GM12878 (cell line): ENCODE measurements at places on chromosomes 12 and 14.

GRCh38 chr12:6273205-6273540, 37.3 kb upstream of the PLEKHG6 start:
- peaks cover 18% of the 10 kb centered on the region for H3K4me1 ChIP-seq
- no peaks in the 10 kb centered on the region for H3K36me3 ChIP-seq
- H3K27me3 ChIP-seq = no peaks in the 10 kb centered on the region
- no peak overlapping the region for H3K4me3 ChIP-seq
- H3K27ac ChIP-seq = no peak overlapping the region
- no peak for DNase-seq

DNA sequence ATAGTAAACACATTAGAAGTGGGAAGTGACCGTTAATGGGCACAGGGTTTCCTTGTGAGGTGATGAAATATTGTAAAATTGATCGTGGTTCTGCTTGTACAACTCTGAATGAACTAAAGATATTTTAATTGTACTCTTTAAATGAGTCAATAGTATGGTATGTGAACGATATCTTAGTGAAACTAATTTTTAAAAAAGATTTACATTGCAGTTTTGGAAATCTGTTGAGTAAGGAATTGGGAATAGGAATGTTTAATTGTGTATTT, 1.7 kb downstream of the ZNF410 start:
- peaks cover 11% of the 10 kb centered on the region for H3K4me1 ChIP-seq
- H3K36me3 ChIP-seq = no peaks in the 10 kb centered on the region
- DNase-seq = no peak
- no peaks in the 10 kb centered on the region for H3K27me3 ChIP-seq
- H3K27ac ChIP-seq = peak overlapping the region; percentile 33; the same call in 1 of the 2 replicates
- H3K4me3 ChIP-seq = peak overlapping the region; percentile 91

DNA sequence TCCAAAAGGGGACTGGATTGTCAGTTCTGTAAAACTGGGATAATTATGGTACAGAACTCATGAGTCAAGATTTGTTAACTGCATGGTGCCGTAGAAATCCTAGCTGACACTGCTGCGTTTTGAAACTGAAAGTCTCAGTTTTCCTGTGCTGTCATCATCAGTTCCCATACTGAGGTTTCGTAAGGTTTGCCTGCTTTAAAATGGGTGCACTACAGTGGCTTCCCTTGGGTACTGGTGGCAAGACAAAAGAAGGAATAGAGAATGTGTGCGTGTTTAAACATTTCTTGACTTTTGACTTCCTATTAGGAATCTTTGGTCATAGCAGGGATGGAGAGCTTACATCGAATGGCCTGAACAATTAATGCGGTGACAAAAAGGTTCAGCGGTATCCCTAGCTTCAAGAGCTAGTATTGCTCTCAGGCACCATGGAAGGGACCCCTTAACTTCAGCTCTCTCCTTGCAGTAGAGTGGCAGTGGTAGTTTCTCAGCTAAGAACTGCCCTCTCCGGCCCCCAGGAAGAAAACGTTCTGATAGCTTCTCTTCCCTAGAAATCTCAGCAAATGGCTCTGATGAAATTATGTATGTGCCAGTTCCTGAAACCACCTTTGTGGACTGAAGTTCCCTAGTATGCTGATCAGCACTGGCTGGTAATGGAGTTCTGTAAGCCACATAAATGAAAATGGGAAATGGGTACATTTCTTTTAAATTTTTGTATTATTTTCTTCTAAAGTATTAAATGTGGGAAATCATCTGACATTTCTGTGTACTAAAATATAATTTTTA, 28.9 kb downstream of the ANO6 start:
- H3K27ac ChIP-seq = peak overlapping the region; percentile 72
- H3K36me3 ChIP-seq = peaks cover 2% of the 10 kb centered on the region; the same call in 1 of the 2 replicates
- DNase-seq = peak; percentile 56

DNA sequence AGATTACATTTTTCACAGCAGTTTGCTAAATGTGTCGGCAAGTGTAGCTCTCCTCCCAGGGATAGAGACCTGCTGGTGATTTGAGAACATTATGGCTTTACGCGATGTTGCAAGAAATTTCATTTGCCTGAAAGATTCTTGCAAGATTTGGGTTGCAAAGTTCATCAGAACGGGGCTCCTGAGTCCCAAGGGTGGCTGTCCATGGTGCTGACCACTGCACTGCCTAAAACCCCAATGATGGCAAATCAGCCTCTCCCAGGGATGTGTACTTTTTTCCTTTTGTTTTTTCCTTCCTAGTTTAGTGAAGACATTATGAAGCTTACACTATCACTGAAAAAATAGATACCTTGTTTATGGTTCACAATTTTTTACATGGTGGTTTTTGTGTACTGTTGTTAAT, 85.4 kb downstream of the WSCD2 start:
- DNase-seq = no peak
- no peak overlapping the region for H3K4me3 ChIP-seq
- H3K36me3 ChIP-seq = no peaks in the 10 kb centered on the region
- no peaks in the 10 kb centered on the region; the same call in none of the 2 replicates for H3K27me3 ChIP-seq
- H3K4me1 ChIP-seq = no peaks in the 10 kb centered on the region

DNA sequence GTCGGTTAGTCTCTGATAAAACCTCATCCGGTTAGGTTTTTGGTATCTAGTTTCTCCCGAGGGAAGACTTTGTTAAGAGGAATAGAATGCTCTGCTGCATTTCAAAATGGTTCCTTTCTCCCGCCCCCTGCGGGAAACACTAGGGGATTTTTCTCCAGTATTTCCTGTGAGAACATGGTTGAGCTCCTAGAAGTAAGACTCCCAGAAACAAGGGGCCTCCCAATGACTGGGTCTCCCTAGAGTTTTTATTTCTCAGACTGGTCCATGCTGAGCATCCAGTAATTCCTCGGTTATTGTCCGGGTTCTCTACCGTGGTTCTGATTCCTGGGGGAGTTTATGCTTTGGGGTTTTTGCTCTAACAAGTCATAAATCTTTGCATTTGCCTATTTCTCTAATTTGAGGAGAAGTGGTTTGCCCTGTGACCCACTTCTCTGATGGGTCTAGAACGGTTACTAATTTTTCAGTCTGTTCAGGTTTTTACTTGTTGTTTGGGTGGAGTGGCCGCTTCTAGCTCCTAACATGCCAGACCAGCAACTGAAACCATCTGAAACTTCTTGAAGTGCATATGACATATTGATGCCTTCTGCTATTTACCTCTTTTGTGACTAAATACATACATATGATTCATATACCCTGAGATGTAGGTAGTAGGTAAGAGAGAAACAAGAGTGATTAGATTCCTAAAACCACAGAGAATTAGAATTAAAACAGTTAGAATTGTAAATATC, 25.1 kb downstream of the TESPA1 start:
- H3K4me1 ChIP-seq = peaks cover 19% of the 10 kb centered on the region
- H3K27ac ChIP-seq = peak overlapping the region; percentile 54
- no peak overlapping the region for H3K4me3 ChIP-seq

DNA sequence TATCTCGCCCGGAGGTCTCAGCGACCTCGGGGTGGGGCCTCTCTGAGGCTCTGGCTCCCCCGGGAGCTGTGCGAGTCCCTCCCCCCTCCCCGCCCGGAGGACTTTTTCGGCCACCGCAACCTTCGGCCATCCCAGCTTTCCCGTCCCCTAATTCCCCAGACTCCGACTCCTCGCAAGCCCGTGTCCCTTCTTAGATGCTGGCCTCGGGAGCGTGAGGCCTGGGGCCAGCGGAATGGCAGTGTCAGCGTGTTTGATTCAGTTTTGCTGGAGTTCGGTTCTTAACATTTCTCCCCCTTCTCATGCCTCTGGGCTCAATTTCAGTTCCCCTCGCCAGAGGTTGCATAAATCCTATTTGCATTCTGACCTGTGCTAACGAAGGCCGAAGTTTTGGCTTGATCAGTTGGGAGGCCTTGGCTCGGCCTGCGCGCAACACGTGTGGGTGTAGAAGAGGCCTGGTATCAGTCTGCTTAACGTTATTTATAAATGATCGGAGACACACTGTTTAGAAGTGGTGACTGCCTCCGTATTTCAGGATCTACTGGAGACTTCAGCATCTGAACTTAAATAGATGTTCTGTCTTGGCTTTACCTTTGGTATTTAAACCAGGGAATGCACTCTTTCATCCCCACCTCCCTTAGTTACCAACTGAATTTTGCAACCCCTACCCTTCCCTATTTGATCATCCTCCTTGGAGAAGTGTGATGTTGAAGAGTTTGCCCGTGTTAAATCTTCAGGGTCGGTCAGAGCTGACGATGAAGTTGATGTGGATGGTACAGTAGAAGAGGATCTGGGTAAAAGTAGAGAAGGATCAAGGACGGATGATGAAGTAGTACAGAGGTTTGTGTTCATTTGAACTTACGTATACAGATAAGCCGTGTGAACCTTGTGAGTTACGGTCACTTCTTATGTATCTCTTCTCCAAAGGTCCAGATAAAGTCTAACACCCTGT, 851 bp downstream of the HSP90B1 start:
- peak overlapping the region; percentile 95 for H3K27ac ChIP-seq
- no peak for DNase-seq
- H3K36me3 ChIP-seq = peaks cover 6% of the 10 kb centered on the region
- H3K27me3 ChIP-seq = no peaks in the 10 kb centered on the region
- H3K4me3 ChIP-seq = peak overlapping the region; percentile 93

DNA sequence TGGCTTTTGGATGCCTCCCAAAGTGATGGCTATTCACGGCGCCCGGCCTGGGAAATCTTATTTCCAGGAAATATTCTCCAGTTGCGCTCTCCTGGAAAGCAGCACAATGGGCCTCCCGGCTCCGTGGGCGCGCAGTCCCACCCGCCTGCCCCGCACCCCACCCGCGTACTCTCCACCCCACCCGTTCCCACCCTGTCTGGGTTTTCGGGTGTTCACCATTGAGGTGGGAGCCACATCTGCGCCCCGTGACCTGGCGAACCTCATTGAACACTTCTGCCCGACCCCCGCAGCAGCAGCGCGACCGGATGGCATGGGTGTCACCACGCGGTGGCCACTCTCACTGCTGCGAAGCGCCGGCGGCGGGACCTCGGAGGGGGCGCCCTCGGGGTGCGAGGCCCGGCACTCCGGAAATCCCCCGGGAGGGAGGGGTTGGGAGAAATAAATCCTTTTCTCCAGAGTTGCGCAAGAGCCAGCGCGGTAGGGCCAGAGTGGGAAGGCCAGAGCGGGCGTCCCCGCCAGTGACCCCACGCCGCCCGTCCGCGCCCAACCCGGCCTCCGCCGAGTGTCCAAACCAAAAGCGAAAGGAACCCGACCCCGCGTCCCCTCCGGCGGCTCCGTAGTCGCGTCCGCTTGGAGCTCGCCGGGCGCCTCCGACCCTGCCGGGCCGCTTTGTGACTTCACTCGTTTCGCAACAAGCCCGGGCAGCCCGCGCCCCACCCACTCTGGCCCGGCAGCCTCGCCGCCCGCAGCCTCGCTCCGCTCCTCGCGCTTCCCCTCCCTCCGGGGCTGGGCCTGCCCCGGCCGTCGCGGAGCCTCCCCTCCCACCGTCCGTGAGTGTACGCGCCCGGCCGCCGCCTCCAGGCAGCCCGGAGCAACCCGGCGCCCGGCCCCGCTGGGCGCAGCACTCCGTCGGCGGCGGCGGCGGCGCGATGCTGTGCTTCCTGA, at the start of gene DRAM1:
TSS of gene DRAM1 (plus strand) at position 720 of the 945 bp plus-strand sequence. CDS start at position 930, 210 bp downstream.
- H3K4me1 ChIP-seq = peaks cover 5% of the 10 kb centered on the region
- H3K27me3 ChIP-seq = no peaks in the 10 kb centered on the region

- H3K4me3 ChIP-seq = no peak overlapping the region
- no peak for DNase-seq
- no peaks in the 10 kb centered on the region for H3K27me3 ChIP-seq
- H3K4me1 ChIP-seq = peaks cover 8% of the 10 kb centered on the region; the same call in 1 of the 2 replicates
- no peaks in the 10 kb centered on the region for H3K36me3 ChIP-seq
Observed at GRCh38 chr14:57275023-57275664, 6.4 kb downstream of the AP5M1 start.

DNA sequence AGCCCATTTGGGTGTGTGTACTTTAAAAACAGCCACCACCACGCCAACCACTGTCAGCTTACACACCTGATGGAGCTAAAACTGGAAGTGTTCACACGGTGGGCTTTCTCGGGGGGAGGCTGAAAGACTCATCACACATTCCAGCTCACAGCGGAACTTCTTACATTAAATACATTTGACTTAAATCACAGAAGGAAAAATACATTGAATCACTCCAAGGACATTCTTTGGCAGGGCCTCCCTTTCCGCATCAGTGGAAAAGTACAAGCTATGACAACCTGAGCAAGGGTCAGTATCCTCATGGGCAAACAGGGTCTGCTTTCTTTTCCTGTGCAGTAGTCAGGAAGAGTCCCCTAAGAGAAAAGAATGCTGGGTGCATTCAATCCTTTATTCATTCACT, 31.0 kb upstream of the TC2N start:
- no peaks in the 10 kb centered on the region; the same call in 1 of the 2 replicates for H3K27me3 ChIP-seq
- no peaks in the 10 kb centered on the region for H3K36me3 ChIP-seq

DNA sequence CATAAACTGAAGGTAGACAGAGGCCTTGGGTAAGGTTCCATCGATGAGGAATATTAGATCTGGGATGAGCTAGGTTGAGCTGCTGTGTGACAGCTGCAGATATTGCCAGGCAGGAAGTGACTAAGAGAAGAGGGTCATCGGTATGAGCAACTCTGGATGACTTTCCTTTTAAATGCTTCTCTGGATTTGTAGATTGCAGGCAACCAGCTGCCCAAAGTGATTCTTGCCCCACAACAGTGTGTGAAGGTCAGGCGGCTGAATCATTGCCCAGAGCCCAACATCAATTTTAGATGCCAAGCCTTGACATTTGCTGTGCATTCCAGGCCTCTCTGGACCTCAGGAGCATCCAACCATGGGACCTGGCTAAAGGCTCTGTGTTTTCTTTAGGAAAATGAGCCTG, 255.9 kb downstream of the DPF3 start:
- H3K27ac ChIP-seq = no peak overlapping the region
- DNase-seq = no peak
- H3K4me1 ChIP-seq = peaks cover 5% of the 10 kb centered on the region
- H3K27me3 ChIP-seq = peaks cover 2% of the 10 kb centered on the region; the same call in 1 of the 2 replicates

GRCh38 chr12:117026343-117026742, 72.9 kb downstream of the TESC start:
- no peak for DNase-seq
- no peak overlapping the region for H3K4me3 ChIP-seq
- no peaks in the 10 kb centered on the region for H3K27me3 ChIP-seq
- peaks cover 5% of the 10 kb centered on the region for H3K36me3 ChIP-seq
- no peaks in the 10 kb centered on the region for H3K4me1 ChIP-seq

DNA sequence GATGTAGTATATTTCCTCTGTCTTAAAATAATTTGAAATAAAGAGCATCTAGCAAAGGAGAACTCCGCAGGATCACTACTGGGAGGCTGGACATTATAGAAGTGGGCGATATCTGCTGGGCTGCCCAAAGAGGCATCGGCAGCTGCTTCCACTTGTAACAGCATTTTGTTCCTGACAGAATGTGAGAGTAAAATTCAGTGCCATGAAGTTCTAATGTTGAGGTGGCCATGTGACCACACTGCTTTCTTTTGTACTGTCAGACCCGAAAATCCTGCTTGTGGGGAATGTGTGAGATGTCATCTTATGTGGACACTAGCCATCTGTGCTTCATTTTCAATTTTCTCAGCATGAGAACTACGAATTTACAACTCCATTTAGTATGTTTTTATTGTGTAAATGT, 151.9 kb downstream of the ACSS3 start:
- H3K36me3 ChIP-seq = no peaks in the 10 kb centered on the region
- no peak overlapping the region for H3K4me3 ChIP-seq
- no peaks in the 10 kb centered on the region for H3K4me1 ChIP-seq
- H3K27ac ChIP-seq = no peak overlapping the region
- no peak for DNase-seq
